ENCODE measurements at places on chromosomes 1 and 21. TPM values are rescaled to one million over a fixed set of nuclear protein-coding genes. Genes with fewer than 3 reads are reported as not detected.

KCNA2 gene
- total RNA-seq, result not detected

OR2M3 gene
- not detected for total RNA-seq

TOMM20 gene
- 147 TPM for total RNA-seq

LMNA gene
- total RNA-seq, result 116 TPM

DNASE2B gene
- not detected for total RNA-seq

TNFRSF1B gene
- 98.1 TPM for total RNA-seq

KDF1 gene
- not detected for total RNA-seq

TCEA3 gene
- 19.2 TPM for total RNA-seq

ADAMTS4 gene
- 4.2 TPM for total RNA-seq

TTC22 gene
- 1.4 TPM for total RNA-seq

GRCh38 chr1:46638921-46639320 lies 22.3 kb upstream of the MOB3C start:
- no peak for DNase-seq

GRCh38 chr1:32977546-32978087 lies 13.0 kb upstream of the RNF19B start:
- DNase-seq, result no peak

- no peak for DNase-seq
Observed at GRCh38 chr1:59788825-59789224, 25.9 kb upstream of the HOOK1 start.

GRCh38 chr1:91684481-91685196 lies 184.0 kb downstream of the CDC7 start:
- no peak for DNase-seq

- no peak for DNase-seq
Observed at GRCh38 chr1:50940291-50940690, 19.8 kb downstream of the FAF1 start.

- DNase-seq, result no peak
Observed at GRCh38 chr1:152515434-152515783, 1.1 kb downstream of the CRCT1 start.

DNA sequence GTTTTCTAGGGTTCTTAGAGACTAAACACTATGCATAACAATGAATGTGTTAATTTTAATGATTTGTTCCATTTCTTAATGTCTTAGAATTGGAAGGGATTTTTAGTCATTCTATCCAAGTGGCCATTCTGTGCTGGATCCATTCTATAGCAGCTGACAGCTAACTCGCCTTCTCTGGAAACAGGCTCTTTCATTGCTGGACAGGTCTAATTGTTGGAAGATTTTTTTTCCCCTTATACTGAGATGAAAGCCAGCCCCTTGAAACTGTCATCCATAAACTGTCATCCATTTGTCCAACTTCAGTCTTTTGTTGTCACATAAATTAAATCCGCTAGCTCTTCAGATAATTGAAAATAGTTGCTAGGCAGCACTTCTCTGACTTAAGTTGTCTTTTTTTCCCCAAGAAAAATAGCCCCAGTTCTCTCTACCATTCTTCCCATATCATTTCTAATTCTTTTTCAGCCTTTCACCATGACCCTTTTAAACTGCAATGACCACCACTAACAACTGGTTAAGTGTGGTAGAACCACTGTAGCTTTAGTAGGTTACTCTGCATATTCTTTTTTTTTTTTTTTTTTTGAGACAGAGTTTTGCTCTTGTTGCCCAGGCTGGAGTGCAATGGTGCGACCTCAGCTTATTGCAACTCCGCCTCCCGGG lies 19.7 kb downstream of the AK4 start:
- DNase-seq, result no peak

GRCh38 chr1:4974981-4975685 lies 320.7 kb downstream of the AJAP1 start:
- DNase-seq, result no peak

- no peak for DNase-seq
Observed at GRCh38 chr21:45882645-45883044, 98.9 kb upstream of the COL6A1 start.

- DNase-seq, result no peak
Observed at GRCh38 chr21:23686737-23687523, 1920.4 kb downstream of the MRPL39 start.

- no peak for DNase-seq
Observed at GRCh38 chr1:205714190-205714905, 34.0 kb upstream of the SLC45A3 start.

DNA sequence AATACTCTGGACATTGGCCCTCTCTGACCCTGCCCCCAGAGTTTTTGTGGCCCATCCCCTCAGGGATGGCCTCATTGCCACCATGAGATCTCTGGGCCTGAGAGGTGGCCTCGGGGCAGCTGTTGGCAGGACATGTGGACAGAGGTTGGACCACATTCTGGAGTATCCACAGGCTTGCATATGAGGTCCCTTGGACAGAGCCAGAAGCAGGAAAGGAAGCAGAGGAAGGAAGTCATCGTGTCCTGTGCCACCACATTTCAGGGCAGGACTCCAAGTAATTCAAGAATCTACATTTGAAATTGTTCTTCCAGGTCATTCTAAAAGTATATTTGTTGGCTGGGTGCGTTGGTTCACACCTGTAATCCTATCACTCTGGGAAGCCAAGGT lies 95.9 kb upstream of the PPP2R5A start:
- no peak for DNase-seq

GRCh38 chr1:177044390-177044789 lies 120.1 kb downstream of the ASTN1 start:
- no peak for DNase-seq

GRCh38 chr1:67201891-67202290 lies 35.6 kb downstream of the IL23R start:
- DNase-seq, result no peak

DNA sequence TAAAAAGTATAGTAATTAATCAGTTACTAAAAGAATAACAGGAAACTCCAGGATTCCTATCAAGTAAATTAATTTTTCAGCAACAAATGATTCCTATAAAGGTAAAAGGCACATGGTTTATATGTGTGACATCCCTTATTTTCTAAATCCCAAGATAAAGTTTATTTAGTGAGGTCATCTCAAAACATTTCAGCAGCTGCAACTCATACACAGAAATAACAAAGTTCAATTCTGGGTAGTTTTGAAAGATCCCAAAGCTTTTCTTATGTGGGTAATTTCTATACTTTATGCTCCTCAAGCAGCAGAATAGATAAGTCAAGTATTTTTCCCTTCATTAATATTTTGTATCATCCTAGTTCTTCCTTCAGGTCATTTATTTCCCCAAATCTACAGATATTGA lies 117.7 kb downstream of the EIF4G3 start:
- DNase-seq, result no peak

DNA sequence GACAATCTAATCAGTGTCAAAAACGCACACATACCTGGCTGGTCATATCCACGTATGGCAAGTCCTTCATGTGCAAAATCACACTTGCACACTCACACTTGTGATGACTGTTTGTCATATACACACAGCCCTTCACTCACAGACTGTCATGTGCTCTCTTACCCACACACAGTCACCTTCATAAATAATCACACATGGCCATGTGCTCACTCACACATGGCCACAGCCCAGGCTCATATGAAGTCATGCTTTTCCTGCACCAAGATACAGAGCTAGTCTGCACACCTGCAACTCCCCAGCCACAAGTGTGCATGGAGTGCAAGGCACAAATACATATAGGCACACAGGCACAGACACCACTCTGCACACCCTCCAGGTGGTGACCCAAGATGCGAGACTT lies 45.4 kb upstream of the FOXO6 start:
- no peak for DNase-seq

DNA sequence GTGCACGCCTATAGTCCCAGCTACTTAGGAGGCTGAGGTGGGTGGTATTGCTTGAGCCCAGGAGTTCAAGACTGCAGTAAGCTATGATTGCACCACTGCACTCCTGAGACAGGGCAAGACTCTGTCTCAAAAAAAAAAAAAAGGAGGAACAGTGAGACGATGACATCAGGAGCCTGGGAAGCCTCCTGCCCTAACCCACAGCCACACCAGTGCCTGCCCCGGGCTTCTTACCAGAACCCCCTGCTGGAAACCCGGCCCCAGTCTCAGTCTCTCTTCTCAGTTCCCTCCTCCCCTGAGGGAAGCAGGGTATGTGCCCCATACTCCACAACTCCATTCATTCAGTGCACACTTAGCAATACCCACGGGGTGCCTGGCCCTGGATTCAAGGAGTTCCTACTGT lies 9.1 kb downstream of the COL8A2 start:
- DNase-seq, result no peak

GRCh38 chr21:44958471-44959191 lies 18.8 kb downstream of the SLX9 start:
- no peak for DNase-seq

Data from activated naive CD4-positive, alpha-beta T cell treated with anti-CD3 and anti-CD28 coated beads, Interleukin-2, amount 50 U/mL, for 72 hours (primary cell).